ENCODE measurements at places on chromosomes 12 and 14.
A peak's percentile ranks its signal among the peaks of the same experiment; 100 is the strongest.

DNA sequence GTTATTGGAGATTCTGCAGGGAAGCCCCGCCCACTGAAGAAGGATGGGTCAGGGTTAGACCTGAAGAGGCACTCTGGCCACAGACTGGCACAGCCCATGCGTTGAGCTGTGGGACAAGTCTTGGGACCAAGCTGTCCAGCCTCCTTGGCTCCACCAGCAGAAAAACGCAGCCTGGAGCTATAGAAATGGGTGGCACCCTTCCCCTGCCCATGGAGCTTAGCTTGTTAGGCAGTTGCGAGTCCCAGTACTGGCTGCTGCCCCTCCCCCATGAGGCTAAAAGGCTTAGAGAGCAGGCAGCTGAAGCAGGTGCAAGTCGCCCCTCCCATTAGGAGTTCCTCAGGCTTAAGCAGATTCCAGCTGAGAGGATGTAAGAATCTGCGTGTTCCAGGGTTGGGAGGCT is 1124.0 kb upstream of the TMEM132C start:
- DNase-seq, result no peak

DNA sequence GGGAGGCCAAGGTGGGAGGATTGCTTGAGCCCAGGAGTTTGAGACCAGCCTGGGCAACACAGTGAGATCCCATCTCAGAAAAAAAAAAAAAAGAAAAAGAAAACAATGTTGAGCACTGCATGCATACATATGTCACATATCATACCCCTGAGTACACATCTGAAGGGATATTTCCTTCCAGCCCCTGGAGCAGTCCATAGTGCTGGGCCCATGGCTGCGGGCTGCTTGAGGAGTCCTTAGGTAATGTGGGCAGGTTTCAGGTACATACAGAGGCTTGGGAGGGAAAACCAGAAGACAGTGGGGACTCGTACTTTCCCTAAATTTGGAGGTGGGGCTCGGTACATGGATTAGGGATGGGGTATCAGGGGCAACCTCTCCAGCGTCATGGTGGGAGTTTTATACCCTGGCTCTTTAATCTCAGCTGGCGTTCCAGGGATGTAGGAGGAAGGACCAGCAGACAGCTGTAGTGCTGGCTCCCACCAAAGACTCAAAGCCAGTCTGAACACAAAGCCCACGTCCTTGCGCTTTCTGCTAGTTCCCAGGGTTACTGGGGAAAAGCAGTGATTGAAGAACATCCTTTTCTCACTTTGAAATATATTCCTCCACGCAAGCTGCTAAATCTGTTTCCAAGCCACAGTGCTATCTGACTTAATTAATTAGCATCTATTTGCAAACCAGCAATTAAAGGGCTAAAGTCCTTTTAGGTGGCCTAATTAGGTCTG is 5.2 kb downstream of the OTUB2 start:
- no peak for DNase-seq

DNA sequence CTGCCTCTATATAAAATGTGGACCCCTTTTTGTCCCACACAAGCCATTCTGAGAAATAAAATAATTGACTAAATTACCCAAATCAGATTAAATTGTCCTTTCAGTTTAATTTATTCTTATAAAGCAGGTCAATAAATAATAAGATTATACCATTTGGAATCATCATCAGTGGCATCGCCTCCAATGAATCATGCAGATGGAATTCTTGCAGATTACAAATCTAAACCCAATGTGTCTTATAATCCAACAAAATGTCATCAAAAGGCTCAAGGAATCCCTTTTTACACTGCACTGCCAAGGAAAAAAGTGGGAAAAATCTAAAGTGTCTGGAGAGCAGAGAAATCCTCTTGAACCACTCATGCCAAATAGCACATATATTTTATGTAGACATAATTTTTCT is 138.2 kb upstream of the TSPAN8 start:
- DNase-seq, result no peak

GRCh38 chr14:95104911-95105310 is 52.4 kb downstream of the DICER1 start:
- DNase-seq, result no peak

GRCh38 chr14:61461808-61462275 is 140.5 kb downstream of the PRKCH start:
- DNase-seq, result peak; percentile 43

GRCh38 chr12:68036642-68037041 is 47.4 kb downstream of the IFNG-AS1 start:
- peak; percentile 35 for DNase-seq

- no peak for DNase-seq
Measured at GRCh38 chr12:56878010-56878339, 56.2 kb downstream of the SDR9C7 start.

Measured in effector memory CD8-positive, alpha-beta T cell (primary cell).